Endothelial cell (in vitro differentiated cells): ENCODE measurements at places on chromosomes 5 and 9.

DNA sequence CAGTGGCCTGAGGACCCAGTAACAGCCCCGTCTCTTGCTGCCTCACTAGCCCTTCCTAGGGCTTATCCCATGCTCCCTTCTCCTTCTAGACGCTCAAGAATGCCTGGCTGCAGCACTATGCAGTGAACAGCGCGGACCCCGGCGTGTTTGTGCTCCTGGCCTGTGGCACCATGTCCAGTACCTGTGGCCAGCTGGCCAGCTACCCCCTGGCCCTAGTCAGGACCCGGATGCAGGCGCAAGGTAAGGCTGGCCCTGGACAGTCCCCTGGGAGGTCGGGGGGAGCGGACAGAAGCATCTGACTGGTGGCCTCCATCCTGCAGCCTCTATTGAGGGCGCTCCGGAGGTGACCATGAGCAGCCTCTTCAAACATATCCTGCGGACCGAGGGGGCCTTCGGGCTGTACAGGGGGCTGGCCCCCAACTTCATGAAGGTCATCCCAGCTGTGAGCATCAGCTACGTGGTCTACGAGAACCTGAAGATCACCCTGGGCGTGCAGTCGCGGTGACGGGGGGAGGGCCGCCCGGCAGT lies 20.5 kb downstream of the PTGES2 start:
- no peak for DNase-seq

DNA sequence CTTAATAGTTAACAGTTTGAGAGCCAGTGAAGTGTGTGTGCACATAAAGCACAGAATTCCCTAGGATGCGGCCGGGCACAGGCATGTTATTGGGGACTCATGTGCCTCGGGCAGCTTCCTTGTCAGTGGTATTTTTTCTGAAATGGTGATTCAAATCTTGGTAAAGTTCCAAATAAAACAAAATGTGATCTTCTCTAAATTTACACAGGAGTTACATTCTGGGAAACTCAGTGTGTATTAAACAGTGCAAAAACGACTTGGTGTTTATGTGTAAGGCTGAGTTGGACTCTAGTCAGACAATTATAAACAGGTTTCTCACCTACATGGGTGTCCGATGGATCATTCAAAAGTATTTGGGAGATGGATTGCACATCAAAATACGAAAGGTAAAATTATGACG lies 48.9 kb downstream of the BOD1 start:
- DNase-seq: no peak

GRCh38 chr5:4758996-4759395 lies 381.1 kb upstream of the ADAMTS16 start:
- no peak for DNase-seq

GRCh38 chr5:134944630-134945029 lies 23.1 kb upstream of the CATSPER3 start:
- no peak for DNase-seq

DNA sequence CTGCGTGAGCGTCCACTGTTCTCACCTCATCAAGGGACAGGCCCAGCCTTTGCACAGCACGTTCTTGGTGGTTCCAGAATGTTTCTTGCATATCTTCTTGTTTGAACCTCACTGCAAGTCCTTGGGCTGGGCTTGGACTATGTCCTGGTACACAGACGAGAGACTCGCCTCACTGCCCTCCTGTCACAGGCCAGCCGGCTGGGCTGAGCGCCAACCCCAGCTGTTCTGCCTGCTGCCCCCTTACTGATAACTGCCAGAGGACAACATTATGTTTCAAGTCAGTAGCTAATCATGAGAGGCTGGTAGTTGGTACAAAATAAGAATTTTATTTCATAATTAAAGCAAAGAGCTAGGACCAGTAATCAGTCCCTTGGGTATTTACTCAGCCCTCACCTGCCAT lies 52.8 kb upstream of the LRRTM2 start:
- DNase-seq: no peak

- no peak for DNase-seq
These were observed 661.6 kb upstream of the C9orf72 start for GRCh38 chr9:28234894-28235277.

DNA sequence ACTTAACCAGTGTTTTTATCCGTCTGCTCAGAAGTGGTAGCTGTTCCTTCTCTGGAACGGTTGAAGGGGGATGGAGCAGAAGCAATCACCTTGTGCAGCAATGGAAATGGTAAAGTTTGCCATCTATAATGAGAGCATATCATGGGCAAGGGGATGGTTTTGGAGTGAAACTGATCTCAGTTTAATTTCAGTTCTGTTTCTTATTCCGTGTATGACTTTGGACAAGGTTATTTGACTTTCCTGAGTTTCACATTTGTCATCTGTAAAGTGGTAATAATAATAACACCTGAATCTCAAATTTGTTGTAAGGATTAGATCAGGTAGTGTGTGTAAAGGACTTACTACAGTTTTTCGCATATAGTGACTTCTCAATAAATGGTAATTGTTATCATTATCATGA lies 106.1 kb downstream of the PCSK1 start:
- DNase-seq: no peak

- DNase-seq: no peak
These were observed 48.7 kb upstream of the HOMER1 start for GRCh38 chr5:79562351-79563246.

GRCh38 chr9:72394066-72394465 lies 29.1 kb upstream of the ZFAND5 start:
- DNase-seq: no peak

DNA sequence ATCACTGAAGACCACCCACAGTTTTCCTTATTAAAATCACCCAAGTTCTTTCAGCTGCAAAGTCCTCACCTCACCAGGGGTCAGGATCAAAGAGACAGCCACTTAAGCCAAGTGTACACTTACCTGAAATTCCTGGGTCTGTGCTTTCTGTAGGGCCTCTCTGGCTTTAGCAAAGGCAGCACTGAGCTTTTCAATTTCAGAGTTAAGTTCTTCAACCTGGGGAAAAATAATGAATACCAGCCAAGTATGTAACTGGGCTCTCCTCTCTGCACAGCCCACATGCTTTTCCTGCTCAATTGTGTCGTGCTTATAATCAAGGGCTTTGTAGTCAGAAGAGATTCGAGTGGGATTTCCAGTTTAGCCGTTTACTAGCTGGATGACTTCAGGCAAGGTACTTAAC lies 55.1 kb downstream of the CDK5RAP2 start:
- DNase-seq: no peak

DNA sequence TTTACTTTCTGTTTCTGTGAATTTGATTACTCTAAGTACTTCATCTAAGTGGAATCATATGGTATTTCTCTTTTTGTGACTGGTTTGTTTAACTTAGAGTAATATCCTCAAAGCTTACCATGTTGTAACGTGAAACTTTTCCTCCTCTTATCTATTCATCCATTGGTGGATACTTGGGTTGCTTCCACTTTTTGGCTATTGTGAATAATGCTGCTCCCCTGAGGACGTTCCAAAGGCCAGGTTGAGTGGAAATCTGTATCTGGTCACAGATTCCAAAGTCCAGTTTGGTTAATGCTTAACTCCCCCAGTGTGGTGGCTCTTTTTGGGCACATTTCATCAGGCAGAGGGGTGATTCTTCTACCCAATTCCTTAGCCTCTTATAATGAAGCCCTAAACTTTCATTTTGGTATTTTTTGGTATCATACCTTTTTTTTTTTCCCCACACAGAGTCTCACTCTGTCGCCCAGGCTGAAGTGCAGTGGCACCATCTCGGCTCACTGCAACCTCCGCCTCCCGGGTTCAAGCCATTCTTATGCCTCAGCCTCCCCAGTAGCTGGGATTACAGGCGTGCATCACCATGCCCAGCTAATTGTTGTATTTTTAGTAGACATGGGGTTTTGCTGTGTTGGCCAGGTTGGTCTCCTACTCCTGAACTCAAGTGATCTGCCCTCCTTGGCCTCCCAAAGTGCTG lies 65.4 kb downstream of the CMYA5 start:
- DNase-seq: no peak

DNA sequence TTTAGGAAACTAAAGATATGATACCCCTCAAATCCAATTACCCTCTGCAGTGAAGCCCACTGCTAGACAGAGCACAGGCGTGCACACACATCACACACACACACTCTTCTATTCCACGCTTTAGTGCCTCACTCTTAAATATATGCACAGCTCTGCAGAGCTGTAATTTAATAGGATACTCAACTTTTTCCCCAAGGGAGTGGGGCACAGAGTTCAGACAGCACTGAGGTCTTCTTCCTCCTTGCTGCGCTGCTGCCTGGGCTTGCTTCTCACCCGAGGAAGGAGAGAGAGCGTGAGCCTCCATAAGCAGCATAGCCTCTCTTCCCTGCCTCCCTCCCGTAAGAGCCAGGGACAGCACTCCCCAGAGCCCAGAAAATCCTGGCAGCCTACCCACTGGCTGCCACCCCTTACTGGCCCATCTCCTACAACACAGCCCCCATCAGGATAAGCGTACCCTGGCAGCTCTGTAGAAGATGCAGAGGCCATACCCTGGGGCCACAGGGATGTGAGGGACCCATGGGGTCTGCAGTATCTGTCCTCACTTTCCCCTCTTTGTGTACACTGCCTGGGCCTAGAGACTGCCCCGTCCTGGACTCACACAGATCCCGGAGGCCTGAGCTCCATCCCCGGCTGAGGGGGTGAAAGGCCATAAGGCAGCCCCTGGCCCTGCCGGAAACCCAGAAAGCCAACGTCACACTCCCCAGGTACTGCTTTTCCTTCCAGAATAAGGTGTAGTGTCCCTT lies 102.1 kb downstream of the C5orf15 start:
- no peak for DNase-seq

DNA sequence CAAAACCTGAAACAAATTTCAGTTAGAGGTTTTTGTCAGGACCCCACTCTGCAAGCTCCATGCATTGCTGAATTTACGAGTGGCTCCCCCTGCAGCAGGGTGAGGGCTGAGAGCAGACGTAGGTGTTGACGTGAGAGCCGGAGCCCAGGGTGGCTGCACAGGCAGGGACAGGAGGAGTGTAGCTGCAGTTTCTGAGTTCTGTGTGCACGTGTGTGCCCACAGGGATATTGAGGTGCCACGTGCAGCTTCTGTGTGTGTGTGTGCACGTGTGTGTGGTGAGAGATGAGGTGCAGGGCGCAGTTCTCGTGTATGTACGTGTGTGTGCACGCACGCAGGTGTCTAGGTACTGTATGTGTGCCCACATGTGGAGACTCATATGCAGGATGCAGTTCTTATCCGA lies 14.6 kb downstream of the PLEKHG4B start:
- no peak for DNase-seq

- no peak for DNase-seq
These were observed 2.2 kb downstream of the PRDM12 start for GRCh38 chr9:130666393-130667119.

GRCh38 chr9:114134827-114135396 lies 20.4 kb upstream of the COL27A1 start:
- DNase-seq: no peak

- no peak for DNase-seq
These were observed 785 bp upstream of the P4HA2 start for GRCh38 chr5:132228241-132229035.

DNA sequence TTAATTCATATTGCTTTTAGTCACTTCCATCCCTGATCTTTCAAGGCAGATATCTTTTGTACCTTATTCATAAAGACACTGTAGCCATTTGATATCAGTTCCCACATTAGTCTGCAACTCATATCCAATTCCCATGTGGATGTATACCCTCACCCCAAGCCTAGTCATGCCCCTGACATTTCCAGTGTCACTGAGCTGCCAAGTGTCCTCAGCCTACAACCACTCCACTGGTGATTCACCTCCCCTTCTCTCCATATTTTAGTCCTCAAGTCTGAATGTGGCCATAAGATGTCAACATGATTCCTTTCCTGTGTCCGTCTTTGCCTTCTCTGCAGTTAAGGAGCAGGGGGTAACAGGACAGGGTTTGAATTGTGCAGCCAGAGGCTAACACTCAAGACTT lies 346.9 kb downstream of the RAB3C start:
- DNase-seq: no peak

DNA sequence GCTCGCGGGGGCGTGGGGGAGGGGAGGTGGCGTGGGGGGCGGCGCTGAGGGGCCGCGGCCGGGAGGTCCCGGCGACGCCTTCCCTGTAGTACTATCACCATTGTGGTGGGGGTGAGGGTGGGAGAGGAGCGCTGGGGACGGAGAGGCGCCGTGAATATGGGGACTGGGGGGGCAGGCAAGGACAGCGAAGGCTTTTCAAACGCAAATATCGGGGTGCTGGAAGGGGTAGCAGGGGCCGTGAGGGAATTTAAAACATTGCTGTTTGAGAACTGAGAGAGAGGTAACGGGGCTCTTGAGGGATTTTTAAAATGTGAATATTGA lies 427 bp downstream of the RBM27 start:
- no peak for DNase-seq

DNA sequence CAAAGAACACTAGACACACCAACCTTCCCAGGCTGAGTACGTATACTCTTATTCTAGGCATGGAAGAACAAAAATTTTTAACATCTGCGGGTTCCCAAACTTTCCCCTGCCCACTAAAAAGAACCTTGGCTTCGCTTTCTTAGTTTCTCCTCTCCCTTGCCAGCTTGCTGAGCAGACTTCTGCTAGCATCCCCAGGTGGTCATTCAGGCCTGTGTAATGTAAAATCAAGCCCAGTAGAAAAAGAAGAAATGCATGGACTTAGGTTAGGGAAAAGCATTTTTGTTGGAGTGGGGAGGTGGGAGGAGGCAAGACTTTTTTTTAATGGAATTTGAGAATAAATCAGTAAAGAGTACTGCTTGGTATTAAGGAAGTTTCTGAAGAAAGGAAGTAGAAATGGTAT lies 331.0 kb upstream of the TLE4 start:
- no peak for DNase-seq

DNA sequence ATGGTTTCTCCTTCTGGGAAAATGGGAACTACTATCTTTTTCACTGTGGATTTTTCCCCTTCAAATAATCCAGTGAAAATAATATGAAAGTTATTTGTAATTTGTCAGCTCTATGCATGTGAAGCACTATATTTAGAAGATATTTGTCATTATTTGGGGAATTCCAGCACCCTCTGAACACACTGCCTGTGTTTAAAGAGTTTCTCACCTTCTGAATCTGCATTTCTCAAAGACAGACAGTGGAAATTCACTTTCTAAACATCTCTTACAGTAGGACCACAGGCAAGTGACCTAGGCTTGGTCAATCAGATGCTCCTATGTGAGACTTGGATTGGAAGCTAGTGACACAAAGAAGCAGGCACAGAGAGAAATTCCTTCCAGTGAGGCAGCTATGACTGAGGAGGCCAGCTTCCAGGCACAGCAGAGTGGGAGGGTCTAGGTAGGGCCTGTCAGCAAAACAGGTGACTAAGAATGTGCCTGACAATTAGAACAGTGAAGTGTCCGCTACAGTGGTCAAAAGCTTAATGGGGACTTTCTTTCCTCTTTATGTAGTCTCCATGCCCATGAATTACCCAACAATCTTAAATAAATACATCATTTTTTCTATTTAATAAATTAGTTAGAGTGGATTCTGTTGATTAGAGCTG lies 167.2 kb downstream of the HMHB1 start:
- DNase-seq: no peak

GRCh38 chr5:2634399-2635176 lies 116.9 kb downstream of the IRX2 start:
- DNase-seq: no peak

- DNase-seq: no peak
These were observed 701.5 kb upstream of the MEF2C start for GRCh38 chr5:89584339-89584956.
